ENCODE measurements at places on chromosomes 3 and 15.

- no peak for DNase-seq
Measured at GRCh38 chr15:63059075-63059474, 16.5 kb downstream of the TPM1 start.

DNA sequence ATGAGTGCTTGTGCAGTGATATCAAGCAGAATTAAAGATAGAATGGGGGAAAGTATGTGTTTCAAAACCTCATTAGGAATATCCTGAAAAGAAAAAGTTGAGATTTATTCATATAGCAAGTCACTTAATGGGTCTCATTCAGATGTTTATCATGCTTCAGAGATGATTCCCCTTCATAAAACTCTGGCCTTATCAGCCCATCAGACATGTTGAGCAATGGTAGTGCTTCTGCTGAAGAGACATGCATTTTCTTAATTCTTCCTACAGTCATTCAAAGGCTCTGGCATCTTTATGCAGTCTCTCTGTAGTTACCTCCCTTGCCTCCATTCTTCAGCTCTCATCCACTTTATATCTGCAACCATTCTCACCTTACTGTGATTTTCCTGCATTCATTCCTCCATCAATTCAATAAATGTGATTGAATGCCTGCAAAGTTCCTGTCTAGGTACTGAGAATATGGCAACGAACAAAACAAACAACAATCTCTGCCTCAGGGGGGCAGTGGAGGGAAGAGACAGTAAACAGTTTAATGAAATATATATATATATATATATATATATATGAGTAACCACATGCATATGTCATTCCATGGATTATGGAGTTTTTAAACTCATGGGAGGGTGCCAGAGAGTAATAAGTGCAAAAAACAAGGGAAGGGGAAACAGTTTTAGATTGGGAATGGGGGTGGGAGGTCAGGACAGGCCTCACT is 138.5 kb downstream of the NECTIN3 start:
- DNase-seq: peak; percentile 5

DNA sequence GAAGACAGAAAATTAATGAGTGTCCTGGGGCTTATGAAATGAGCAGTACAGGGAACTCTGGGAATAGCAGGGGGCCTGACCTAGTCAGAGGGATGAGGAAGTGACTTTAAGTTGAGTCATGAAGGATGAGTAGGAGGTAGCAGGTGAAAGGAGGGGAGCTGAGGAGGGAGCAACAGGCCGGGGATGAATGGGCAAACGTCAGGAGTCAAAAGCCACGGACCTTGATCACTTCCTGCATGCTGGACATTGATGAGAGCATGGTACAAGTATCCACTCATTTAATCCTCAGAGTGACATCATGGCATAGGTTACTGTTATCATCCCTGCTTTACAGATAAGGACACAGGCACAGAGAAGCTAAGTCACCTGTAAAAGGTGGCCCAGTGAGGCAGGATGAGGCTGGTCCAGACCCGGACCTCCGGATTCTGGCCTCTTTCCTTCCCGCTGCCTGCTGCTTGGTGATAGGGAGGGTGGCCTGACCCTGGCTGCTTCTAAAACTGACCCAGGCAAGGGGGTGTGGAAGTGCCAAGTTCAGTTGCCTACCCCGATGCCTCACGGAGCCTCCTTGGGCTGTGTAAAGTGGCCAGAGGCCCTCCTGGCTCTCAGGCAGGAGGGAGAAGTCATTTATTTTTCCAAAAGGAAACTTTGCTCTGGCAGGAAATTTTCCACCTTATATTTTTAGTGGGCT is 7.6 kb downstream of the CORO2B start:
- DNase-seq: peak; percentile 81

GRCh38 chr3:28678086-28678485 is 329.5 kb upstream of the AZI2 start:
- no peak for DNase-seq

DNA sequence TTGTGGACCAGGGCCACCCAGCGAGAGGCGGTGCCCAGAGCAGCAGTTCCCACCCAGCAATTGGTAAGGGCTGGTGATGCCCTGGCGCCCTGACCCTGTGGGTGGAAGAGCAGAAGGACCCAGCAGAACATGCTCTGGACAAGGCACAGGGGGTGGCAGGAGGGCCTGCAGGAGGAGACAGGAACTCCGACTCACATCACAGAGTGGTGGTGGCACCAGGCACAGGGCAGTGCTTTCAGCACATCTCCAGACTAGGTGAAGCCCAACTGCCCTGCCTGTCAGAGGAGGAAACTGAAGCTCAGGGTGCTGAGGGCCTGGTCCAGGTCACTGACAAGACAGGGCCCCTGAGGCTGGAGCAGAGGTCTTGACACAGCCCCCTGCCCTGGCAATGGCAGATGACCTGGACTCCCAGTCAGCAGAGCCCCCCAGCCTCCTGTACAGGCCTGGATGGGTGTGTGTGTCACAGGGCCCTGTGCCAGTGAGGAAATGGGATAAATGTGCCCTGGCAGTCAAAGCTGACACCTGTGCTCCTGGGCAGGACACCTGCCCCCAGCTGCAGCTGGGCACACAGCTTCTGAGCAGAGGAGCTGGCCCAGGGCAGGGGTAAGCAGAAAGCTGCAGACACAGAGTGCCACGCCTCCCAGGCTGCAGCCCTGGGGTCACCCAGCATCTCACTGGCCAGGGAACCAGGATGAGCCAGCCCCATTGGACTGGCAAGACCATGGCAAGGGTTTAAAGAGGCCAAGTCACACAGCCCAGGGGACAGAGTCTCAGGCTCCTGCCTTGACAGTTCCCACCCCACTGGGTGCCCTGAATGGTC is 11.4 kb downstream of the KLF15 start:
- no peak for DNase-seq

GRCh38 chr3:111173328-111173900 is 101.8 kb downstream of the NECTIN3 start:
- DNase-seq: peak; percentile 9

- DNase-seq: no peak
Measured at GRCh38 chr3:63207066-63207590, 71.0 kb upstream of the SYNPR start.

- DNase-seq: no peak
Measured at GRCh38 chr3:169969174-169970095, 2.8 kb downstream of the SEC62 start.

- peak; percentile 37 for DNase-seq
Measured at GRCh38 chr15:94324117-94324826, 92.9 kb downstream of the MCTP2 start.

DNA sequence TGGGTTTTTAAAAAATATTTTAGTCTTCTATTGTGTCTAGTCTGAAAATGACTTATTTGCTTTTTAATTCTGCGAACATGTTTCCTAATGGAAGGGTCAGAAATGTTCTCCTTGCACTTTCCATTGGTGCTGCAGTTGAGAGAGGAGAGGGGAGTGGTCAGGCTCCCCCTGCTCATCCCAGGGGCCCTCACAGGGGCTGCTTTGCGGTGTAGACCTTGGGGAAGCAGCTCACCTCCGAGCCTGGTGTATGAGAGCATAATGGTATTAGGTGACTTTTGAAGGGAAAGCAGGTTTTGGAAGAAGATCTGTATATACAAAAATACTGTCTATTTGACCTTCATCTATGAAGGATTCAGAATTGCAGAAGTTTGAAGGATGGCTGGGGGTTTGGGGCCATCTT is 28.3 kb downstream of the APBA2 start:
- DNase-seq: no peak

DNA sequence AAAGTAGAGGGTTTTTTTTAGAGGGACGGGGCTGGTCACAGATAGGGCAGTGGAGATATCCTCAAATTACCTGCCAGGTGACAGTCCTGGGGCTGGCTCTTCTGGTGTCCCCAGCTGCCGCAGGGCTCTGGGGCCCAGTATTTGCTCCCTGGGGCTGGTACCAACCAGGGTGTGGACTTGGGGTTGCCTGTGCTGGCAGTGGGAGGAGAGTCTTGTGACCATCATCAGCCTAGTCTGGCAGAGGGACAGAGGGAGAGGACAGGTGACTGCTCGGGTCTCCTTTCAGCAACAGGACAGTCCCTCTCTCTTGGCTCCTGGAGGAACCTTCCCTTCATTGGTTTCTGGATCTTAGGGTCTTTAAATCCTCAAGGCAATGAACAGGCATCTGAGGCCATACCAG is 7.9 kb upstream of the RPP14 start:
- no peak for DNase-seq

DNA sequence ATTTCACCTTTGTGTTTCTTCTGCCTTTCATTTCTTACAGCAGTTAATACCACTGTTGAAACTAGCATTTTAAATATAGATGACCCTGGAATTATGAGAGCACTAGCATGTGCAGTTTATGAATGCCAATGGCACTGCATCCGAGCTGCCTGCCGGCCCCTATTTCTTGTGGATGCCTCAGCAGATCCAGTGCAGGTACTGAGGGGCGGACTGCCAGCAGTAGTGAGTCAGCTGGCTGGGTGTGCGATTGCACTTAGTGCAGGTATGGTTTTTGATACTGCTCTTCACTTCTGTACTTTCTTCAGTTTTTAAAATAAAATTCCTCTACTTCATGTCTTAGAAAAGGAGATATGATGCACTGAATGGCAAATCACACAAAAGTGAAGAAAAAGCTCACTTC is 453.0 kb downstream of the DIPK2A start:
- DNase-seq: no peak

GRCh38 chr3:217948-218347 is 21.4 kb downstream of the CHL1 start:
- DNase-seq: no peak

DNA sequence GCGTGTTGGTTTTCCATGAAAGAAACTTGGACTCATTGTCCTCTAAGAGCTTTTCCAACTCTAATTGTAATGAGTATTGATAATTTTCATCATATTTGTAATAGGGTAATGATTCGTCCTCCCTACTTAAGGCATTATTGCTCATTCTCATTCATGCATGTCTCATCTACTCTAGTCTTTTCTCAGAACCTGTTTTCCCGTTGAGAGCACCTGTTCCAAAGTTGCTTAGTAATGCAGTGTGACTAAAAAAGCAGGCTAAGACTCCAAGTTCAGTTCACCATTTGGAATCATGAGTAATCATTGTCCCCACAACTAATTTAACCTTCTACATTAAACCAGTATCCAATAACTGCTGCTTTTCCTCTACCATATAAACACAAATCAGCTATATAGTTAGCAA is 84.0 kb downstream of the FILIP1L start:
- DNase-seq: no peak

DNA sequence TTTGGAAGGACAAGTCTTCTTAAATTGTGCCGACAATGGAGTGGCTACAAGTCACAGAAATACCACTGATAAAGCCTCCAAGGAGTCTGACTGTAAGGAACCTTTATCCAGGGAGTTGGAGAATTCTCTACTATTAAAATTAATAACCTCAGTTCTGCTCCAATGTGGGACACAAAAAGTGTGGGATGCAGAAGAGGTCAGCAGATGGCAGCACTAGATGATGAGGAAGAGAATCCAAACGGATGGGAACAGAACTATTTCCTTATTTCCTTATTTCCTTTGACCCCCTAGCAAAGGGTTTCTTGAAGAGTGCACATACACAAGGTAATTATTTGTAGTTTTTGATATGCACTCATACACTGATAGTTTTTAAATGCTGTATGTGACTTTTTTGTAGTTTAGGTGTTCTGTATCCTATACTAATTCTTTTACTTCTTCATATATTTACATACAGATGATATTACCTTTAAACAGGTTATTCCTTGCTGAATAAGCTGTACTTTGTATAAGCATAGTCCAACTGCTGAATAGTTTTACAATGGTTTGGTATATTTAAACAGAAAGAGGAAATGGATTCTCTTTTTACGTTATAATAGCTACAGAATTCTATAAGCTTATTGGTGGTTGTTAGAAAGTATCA is 25.6 kb upstream of the NLGN1 start:
- no peak for DNase-seq
